Putamen (tissue), 1 donor: ENCODE measurements at places on chromosomes 7 and 10.

DNA sequence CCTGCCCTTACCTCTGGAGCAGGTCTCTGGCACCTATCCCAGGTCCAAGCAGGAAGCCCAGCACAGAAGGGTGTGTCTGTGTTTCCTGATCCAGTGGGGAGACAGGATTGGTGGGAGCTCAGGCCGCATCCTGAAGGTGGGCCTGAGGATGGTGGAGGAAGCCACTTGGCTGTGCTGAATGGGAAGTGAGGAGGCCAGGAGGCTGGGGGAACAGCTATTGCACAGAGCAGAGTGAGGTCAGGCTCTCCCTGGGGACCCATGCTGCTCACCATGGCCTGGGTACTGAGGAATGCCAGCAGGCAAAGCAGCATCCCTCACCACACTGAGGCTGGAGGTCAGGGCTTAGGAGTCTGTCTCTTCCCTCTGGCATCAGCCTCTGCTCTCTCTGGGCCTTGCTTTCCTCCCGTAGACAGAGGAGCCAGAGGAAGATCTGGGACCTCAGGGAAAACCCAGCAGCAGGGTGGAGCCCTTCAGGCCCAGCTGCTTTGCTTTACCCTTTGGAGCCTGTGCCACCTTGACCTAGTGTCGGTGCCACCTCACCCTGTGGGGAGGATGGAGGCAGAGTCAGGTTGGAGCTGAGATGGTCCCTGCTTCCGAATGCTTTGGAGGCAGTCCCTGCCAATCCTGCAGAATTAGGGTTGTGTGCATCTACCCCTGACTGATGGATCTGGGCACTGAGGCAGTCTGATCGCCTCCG lies 39.0 kb downstream of the CDH23 start:
- DNase-seq = no peak

- no peak for DNase-seq
These were observed 86.8 kb downstream of the SORBS1 start for GRCh38 chr10:95474228-95475002.

GRCh38 chr10:130359711-130360110 lies 223.5 kb downstream of the GLRX3 start:
- DNase-seq = no peak

DNA sequence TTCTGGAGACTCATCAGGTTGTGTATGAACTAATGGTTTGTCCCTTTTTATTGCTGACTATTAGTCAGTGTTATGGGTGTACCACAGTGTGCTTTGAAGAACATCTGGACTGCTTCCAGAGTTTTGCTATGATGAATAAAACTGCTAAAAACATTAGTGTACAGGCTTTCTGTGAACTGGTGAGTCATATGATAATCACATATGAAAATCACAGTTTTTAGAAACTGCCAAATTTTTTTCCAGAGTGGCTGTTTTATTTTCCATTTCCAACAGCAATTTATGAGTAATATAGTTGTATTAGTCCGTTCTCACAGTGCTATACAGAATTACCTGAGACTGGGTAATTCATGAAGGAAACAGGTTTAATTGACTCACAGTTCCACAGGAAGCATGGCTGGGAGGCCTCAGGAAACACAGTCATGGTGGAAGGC lies 281.2 kb upstream of the VSTM2A start:
- no peak for DNase-seq

DNA sequence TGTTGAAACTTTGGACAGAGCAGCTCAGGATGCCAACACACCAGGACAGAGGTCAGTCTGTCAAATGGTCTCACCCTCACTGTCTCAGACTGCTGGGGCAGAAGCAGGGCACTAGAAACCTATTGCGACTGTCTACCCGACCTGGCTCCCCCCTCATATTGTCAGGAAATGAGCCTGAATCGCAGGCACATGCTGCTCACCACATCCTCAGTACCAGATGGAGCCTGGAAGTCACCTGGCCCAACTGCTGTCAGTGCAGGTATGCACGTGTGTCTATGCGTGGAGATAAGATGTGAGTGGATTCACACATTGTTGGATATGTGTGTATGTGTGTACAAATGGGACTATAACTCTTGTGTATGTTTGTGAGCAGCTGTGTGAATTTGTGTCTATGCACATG lies 3.2 kb upstream of the CDHR1 start:
- DNase-seq = no peak

DNA sequence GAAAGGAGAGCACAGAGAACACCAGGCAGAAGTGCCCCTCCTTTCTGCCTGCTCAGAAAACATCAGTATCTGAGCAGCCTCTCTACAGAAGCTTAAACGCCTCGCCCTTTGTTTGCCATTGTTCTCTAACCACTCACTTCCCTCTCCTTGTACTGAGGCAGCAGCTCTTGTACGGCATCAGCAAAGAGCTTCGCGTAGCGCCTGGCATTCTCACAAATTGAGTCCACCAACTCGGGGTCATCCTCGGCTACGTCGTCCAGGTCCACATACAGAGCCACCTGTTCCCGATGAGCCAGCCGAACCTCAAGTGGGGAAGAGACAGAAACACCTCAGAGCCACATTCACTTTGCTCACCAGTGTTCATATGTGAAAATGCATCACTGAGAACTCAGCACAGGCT lies 1.7 kb downstream of the MCM7 start:
- no peak for DNase-seq
